ENCODE measurements at places on chromosomes 4 and X.

DNA sequence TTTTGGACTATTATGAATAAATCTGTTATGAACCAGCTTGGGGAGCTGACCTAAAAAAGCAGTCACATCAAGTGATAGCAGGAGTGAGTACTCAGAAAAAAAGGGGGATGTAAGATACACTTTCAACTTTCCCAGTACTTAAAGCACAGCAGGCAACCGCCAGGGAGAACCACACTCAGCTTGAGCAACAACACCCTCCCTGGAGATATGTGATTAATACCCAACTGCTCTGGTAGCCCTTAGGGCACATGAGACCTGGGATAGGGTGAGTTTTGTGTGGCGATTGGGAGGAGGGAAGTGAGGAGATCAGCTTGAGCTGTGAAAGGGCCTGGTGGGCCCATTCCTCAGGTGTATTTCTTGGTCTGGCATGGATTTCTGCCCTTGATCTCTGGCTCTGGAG, 220.3 kb upstream of the SFRP2 start:
- no peak for DNase-seq

DNA sequence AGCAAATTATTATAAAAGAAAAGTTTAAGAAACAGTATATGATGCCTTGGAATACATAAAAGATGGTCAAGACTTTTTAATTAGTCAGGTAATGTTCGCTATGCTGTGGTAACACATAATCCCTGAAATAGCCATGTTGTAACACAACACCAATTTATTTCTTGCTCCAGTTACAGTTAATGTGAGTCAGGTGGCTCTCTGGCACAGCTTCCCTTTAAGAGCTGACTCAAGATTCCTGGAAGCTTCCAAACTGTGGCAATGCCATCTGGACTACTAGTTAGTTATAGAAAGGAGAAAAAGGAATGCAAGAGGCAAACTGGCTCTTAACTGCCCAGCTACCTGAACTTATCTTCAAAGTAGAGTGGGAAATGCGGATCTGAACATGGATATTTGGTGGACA, 210.5 kb downstream of the CHM start:
- DNase-seq = no peak

DNA sequence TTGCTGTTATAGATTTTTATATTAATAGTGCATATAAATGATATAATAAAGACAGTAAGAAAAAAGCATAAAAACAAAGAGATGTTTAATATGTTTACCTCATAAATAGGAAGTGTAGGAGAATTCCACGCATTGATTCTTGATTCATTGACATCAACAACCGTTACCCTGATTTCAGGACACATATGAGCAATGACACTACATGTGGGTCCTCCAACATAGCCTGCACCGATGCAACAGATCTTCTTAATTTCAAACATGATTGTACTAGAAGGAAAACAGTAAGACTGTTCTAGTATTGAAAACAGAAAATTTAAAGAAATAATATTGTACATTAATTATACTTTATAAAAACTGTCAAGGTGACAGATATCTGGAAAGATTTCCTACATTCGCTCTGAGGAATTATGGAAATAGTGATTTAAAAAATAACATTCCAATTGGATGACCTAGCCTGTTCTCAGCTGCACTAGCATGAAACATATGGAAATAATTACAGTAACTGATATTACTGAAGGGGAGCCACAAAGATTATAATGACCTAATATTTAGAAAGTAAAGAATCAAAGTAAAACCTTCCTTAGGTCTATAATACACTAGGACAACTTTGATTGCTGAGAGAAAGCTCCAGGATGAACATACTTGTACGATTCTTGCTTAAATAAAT, 5.9 kb downstream of the UGDH start:
- DNase-seq = no peak

DNA sequence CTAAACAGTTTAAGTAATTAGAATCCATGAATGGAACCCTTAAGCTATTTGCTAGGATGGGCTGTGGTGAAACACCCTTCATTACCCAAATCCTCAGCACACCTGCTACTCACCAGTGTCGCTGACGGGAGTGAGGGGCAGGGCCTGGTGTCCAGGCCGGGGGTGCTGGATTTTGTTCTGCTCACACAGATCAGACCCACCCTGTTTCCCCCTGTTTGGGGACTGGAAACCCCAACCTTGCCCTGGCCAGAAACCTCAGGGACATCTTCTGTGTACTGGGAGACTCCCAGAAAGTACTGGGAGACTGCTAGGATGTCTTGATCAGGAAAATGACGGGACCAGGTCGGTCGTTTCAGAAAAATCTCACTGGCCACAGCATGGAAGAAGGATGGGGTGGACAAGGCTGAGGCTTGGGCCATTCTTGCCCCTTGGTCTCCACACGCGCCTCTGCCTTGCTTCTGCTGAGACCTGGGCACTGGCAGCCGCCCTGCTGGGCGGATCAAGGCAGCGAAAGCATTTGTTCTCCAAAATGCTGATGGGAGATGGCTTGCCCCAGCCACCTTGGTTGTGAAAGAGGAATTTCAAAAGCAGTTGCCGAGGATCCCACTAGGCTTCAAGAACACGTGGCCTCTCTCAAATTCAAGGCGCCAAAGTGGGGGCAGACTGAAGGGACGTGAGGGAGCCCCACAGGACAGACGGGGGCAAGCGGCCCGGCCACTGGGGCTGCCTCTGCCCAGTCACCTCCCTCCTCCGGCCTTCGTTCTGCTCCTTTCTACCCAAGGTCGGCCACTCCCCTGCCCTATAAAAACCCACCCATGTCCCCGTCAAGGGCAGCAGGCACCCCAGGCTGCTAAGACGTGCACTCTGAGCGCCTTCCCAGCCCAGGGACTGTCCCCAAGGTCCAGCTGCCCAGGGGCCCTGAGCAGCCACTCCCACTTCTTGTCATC, 23.5 kb upstream of the PDE6B start:
- DNase-seq = no peak

DNA sequence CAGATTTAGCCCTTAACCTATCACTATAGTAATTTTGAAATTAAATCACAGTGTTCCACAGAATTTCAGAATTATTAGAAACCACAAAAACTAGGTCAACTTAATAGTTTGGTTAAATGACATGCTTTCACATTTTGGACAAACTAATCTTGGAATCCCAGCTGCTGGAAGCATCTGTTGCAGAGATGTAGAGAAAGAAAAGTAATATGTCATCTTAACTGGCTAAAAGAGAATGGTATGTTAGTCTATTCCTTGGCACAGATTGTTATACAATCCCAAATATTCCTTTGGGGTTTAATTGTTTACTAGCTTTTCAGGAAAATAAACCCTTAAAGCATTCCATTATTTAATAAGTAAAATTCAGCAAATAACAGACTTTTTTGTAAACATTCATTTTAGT, 519.9 kb downstream of the IL15 start:
- no peak for DNase-seq

- DNase-seq = peak; percentile 91
Measured at GRCh38 chr4:153791746-153792617, 3.1 kb upstream of the SFRP2 start.

DNA sequence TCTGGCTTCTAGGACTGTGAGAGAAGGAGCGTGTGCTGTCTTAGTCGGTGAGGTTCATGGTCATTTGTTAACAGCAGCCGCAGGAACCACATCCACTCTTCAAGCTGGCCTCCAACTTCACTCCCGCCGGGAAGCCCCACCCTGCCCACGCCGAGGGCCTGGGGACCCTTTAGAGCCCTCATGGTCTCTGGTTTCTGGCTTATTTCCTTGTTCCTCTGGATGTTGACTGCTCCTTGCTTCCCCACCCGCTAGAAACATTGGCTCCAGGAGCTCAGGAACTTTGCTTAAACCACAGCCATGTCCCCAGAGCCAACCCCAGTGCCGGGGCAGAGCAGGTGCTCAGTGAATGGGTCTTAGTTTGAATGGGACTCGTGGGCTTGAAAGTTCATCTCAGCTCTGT, 40.8 kb downstream of the HTRA3 start:
- peak; percentile 14 for DNase-seq

- DNase-seq = no peak
Measured at GRCh38 chr4:133799717-133800315, 401.8 kb downstream of the PABPC4L start.

- DNase-seq = peak; percentile 35
Measured at GRCh38 chr4:79687006-79687405, 279.0 kb upstream of the GK2 start.

GRCh38 chr4:184826691-184827270, 1.0 kb upstream of the ACSL1 start:
- DNase-seq = no peak

DNA sequence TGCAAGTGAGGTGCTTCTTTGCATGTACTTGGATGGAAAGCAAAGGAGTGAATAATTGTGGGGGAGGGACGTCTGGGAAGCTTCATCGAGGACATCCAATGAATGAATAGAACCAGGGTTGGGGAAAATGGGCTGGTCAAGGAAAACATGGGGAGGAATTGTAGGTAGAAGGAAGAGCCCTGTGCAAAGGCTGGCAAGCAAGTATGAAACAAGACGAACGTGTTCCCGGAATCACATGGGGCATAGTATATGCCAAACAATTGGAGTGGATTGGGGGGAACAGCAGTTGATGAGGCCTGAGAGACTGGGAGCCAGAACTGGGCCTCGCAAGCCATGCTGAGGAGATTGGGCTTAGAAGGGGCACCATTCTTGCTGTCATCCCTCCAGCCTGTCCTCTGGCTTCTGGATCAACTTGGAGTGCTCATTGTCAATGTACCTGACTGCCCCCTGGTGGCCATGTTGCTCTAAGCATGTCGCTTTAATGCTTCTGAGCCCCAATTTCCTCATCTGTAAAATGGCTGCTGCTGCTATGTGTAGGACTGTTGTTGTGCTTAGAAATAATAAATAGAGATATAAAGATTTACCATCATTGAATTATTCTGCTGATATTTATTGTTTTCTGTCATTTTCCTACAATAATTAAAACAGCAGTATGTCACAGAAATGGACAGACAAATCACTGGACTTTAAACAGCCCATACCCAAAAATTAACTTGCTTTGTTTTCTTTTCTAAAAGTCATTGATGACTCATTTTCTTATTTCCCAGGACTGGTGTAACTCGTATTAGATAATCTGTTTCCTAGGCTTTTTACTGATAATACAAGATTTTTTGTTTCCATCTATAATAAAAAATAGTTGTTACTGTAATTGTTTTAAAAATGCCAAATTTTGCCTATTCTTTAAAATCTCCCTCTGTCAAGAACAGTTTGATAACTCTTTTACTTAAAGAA, 66.4 kb downstream of the JADE3 start:
- peak; percentile 29 for DNase-seq

- DNase-seq = no peak
Measured at GRCh38 chr4:85512446-85513205, 37.7 kb downstream of the ARHGAP24 start.

- no peak for DNase-seq
Measured at GRCh38 chr4:74161666-74162450, 3.9 kb downstream of the MTHFD2L start.

GRCh38 chrX:19874391-19875049, 12.9 kb downstream of the SH3KBP1 start:
- no peak for DNase-seq

DNA sequence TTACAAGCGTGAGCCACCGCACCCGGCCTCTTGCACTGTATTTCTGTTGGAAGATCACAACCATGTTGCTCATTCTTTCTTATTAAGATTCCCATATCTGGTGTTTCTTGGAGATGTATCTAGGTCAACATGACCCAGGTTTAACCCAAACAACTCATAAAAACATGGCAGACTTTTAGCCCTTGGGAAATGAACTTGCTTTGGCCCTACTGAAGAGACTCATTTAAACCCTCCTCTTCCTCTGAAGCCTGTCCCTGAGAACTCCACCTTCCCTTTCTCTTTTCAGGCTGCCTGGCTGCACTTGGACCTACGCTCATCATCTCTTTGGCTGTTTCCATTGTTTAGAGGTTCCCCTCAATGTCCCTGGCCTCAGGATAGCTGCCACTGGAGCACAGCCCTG, 22.8 kb upstream of the OPN1LW start:
- no peak for DNase-seq

GRCh38 chr4:13881892-13882291, 254.4 kb upstream of the BOD1L1 start:
- no peak for DNase-seq

- no peak for DNase-seq
Measured at GRCh38 chrX:65900850-65901844, 138.7 kb downstream of the VSIG4 start.
